Colonic mucosa (tissue), 4 donors: ENCODE measurements at places on chromosomes 3 and 15. TPM values are rescaled to one million over a fixed set of nuclear protein-coding genes. Genes with fewer than 3 reads are reported as not detected.

Gene SHC4
- total RNA-seq: 0.30 TPM

GRCh38 chr3:196916221-196916620 is 26.1 kb downstream of the NCBP2 start:
- DNase-seq: no peak
- peaks cover 3% of the 10 kb centered on the region for H3K36me3 ChIP-seq
- no peaks in the 10 kb centered on the region for H3K27me3 ChIP-seq
- no peak overlapping the region for H3K27ac ChIP-seq
- H3K4me1 ChIP-seq: no peaks in the 10 kb centered on the region

Gene UTS2B
- total RNA-seq: 0.69 TPM

GRCh38 chr3:17535274-17535673 is 207.2 kb downstream of the TBC1D5 start:
- H3K36me3 ChIP-seq: no peaks in the 10 kb centered on the region
- no peak for DNase-seq
- no peaks in the 10 kb centered on the region for H3K27me3 ChIP-seq
- no peak overlapping the region for H3K27ac ChIP-seq
- H3K4me3 ChIP-seq: no peak overlapping the region
- H3K4me1 ChIP-seq: no peaks in the 10 kb centered on the region

- H3K4me3 ChIP-seq: no peak overlapping the region
- no peak for DNase-seq
- H3K27ac ChIP-seq: no peak overlapping the region
- no peaks in the 10 kb centered on the region for H3K36me3 ChIP-seq
Measured at GRCh38 chr15:67593562-67593961, 51.1 kb downstream of the MAP2K5 start.

Gene BUB1B
- total RNA-seq: 48.3 TPM
